Muscle of arm (tissue), 14 donors: ENCODE measurements at places on chromosomes 1 and 21.

DNA sequence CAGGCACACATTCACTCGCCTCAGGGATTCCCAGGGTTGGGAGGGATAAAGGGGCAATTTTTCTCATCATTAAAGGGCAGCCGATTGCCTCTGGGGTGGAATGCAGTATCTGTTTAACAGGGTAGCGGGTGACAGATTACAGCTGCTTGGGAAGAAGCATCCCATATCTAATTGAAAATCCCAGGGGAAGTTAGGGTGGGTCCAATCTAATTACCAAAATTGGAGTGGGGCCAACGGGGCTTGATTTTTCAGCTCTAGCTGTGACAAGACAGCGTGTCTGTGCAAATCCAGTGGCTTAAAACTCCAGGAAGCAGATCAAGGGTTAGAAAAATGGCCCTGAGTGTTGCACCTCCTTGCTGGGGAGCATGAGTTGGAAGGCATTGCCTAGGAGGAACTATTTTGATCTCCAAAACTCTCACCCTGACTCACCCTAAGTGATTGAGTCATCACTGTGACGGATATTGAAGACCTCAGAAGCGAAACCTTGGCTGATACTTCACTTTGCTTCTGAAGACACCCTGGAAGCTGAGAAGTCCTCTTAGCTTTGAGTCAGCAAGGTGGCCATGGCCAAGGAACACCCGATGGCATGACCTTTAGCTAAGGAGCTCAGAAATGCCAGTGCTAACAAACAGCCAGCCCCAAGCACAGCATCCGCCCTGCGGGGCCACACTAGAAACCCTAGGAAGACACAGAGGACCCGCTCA lies 46.0 kb downstream of the GRHL3 start:
- no peak for DNase-seq

DNA sequence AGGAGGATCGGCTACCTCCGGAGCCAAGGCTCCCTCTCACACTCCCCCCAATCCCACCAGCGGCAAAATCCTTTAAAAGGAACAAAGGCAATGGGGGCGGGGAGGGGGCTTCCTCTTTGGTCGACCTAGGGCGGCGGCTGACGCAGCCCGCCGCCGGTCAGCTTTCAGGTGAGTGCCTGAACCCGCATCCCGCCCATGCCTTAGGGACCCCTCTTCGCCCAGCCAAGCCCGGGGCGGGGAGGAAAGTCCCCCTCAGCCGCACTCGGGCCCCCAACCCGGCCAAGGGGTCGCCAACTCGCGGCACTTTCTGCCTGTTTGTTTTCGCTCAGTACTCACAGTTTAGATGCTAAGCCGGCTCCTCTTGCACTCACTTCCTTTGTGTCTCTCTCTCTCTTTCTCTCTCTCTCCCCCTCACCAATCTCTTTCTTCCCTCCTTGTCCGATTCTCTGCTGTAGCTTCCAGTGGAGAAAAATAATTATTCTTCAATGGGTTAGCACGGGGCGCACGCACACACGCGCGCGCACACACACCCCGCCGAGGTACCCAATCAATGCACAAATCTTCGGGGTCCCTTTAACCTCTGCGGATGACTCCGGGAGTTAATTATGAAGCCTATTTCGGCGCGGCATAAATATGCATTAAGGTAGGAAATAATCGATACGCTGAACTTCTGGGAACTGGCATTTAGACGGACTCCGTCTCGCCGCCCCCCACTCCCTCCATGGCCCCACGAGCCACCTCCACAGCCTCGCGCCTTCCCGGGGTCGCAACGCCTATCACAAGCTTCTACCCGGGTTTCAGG lies at the start of gene BLACAT1:
Gene BLACAT1, minus strand, starts transcription at position 465 of the 802 bp plus-strand sequence.
- no peak for DNase-seq

DNA sequence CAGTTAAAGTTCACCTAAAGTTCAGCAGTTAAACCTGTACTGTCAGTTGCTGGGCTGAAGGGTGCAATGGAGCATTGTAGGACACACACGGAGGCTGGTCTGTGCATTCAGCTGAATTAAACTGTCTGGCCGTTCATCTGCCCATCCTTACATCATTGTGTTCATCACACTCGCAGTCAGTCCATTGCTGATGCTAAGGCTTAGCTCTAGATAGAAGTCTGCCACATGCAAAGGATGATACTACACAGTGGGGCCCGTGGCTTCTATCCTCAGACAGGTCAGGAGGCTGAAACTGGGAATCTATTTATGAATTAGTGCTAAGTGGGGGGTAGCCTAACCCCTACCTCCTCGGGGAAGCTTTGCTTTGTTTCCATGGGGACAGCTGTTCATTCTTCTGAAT lies 60.4 kb downstream of the CNIH3 start:
- no peak for DNase-seq

DNA sequence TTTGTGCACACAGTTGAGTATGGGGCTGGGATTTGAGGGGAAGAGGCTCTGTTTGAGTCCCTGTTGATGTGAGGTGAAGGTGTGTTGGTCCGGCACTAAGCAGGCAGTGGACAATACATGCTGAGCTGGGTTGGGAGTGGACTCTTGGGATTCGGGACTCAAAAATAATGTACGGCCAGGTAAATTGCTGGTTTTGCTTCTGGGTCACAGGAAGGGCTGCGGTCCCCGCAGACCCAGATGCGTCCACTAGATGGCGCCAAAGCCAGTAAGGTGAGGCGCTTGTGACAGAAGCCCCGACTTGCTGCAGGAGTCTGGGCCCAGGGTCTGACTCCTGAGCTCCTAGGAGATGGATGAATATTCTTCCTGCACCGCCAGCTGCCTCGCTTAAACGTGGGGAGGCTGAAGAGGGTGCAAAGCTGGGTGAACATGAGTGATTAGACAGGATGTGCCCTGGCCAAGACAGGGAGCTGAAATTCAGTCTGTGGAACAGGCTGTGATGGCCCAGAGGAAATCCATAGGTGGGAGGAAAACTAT lies 61.4 kb downstream of the ACBD3 start:
- DNase-seq = peak; percentile 89

- peak; percentile 37 for DNase-seq
Observed at GRCh38 chr1:6554907-6555778, at the start of gene TAS1R1. Gene TAS1R1, plus strand, starts transcription at chr1:6555307. Its CDS starts 67 bp downstream, at chr1:6555374.

DNA sequence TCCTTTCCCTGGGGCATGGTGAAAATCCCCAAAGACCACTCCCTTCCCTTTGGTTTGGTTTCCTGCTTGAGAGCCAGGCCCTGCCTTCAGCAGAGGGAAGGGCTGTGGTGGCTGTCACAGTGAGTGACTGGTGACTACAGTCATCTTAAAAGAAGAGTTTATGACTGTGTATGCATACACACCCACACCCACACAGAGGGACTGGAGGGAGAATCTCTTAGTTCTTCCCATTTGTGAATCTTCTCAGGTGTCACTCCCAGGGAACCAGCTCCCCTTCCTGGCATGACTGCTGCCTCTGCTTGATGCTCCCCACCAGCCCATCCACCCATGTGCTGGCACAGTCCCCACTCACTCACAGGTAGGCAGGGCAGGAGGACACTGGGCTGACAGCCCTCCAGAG lies 3.9 kb upstream of the KCNA2 start:
- no peak for DNase-seq

DNA sequence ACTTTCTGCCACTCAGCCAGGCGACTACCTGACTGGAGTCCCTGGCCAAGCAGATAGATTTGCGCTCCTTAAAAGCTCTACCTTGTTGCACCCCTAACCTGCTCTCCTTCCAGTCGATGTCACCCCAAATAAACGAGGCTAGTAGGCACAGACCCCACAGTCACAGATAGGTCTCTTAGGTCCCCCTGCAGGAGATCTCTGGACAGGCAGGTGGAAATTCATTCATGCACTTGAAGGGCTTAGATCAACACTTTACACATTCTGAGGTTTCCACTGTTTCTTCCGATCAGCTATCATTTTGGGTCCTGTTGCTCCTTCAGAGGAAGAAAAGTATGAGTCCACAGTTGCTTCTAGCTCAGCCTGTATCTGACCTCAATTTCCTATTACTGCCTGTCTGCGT lies 272.6 kb upstream of the FMN2 start:
- no peak for DNase-seq

DNA sequence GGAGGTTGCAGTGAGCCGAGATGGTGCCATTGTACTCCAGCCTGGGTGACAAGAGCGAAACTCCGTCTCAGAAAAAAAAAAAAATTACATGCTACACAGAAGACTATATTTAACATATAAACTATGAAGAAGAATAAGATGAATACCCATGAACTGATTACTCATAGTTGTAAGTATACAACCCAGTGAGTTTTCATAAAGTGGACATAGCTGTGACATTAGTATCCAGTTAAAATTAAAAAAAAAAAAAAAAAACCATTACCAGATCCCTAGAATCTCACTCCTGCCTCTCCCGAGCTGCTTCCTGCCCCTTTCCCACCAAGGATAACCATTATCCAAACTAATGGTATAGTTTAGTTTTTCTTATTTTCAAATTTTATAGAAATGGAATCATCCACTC lies 37.4 kb downstream of the UBE4B start:
- no peak for DNase-seq

DNA sequence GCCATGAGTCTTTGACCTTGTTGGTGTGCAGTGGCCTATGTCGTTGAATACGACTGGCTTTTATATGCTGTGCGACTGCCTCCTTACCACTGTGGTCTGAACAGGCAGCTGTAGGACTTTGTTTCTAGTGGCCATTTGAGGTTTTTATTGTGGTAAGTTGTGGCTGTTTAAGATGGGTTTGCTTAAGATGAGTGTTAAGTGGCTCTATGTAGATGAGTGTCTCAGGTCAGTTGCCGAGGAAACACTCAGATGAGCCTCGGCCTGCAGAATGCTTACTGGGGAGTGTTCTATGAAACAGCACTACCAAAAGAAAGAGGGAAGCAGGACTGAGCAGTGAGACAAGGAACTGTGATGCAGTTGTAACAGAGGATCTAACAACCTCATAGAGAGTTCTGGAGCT lies 14.9 kb upstream of the CD1C start:
- DNase-seq = no peak

DNA sequence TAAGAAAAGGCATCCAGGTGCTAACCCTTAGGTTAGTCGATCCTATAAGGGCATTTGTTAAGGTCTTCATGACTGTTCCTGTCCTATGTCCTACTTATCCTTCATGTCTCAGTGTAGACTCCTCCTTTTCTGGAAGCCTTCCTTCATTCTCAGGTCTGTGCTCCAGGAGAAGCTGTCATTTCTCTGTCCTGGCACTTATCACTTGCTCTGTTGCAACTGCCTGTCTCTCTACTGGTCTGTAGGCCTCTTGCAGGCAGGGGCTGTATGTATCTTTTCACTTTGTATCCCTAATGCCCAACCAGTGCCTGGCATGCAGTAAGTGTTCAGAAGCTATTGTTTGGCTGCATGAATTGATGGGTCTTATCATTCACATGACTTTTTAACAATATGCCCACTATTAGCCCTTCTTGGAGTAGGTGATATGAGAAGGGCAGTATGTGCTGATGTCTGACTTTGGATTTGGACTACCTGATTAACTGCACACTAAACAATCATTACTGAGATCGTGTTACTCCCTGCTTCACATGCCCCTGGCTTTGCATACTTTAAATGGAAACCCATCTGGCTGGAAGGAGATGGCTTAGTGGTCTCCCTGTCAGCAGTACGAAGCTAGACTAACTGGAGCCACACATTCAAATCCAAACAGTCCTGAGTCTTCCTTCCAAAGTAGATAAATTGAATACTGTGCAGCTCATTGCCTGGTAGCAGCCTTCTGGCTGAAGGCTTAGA lies 88.8 kb downstream of the RGL1 start:
- DNase-seq = no peak

DNA sequence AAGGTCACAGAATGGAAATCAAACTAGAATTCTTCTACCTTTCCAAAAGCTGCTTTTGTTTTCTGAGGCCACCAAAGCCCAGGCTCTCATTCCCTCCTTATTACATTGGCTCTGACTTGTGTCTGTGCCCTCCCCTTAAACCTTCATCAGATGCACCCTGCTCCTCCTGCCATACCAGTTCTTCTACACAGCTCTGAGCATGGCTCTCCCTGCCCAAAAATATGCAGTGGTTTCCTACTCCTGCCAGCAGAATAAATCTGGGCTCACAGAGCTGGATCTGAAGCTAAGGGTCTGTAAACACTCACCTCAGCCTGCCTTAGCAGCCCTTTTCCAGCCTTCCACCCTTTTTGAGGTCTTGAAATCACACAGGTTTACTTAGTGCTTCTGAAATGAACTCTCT lies 55.0 kb downstream of the TTC3 start:
- no peak for DNase-seq

GRCh38 chr1:180859306-180859705 lies 53.4 kb upstream of the KIAA1614 start:
- no peak for DNase-seq

GRCh38 chr1:24348196-24348595 lies 29.0 kb downstream of the GRHL3 start:
- no peak for DNase-seq

DNA sequence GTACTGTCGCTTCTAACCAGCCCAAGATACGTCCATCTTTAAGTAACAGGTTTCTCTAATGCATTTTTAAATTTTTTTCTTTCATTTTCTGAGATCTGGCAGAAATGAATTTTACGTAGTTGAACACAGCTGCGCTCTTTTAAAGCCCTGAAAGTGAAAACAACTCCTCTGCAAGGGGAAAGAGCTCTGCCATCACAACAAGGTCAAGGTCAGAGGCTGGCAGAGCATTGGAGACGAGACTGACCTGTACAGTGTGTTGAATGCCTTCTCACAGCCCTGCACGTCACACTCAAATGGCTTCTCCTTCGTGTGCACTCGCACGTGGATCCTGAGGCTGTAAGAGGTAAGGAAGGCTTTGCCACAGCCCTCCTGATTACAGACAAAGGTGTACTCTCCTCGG lies 19.7 kb downstream of the MTF1 start:
- DNase-seq = no peak

DNA sequence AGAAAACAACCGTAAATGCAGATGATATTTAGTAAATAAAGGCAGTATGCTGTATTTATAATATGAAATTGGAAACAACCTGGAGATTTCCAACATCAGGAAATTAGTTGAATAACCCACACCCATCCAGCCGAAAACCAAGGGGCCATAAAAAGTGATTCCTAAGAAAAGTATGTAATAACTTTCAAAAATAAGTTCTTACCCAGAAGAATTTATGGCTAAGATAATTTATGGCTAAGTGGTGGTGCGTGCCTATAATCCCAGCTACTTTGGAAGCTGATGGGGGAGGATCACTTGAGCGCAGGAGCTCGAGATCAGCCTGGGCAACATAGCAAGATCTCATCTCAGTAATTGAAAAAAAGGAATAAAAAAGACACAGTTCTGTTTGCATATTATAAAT lies 43.2 kb downstream of the TMCO4 start:
- DNase-seq = no peak

GRCh38 chr1:68969441-68969840 lies 472.6 kb upstream of the DEPDC1 start:
- no peak for DNase-seq

DNA sequence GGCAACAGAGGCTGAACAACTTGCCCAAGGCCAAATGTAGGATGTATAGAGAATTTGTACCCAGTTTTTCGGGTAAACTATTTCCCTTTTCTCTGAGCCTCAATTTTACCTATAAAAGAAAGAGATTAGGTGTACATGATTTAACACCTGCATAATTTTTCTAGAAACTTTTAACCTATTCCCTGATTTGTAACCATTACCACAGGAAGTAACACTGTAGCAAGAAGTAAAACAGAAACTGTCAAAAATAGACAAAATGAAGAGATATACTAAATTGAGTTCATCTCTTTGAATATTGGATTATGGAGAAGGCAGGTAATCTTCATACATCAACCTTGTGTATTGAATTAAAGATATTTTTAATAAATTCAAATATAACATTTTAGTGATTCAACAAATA lies 136.2 kb downstream of the ZC3H11B start:
- DNase-seq = no peak

GRCh38 chr1:174447866-174448530 lies at the start of gene GPR52:
Gene GPR52, plus strand, starts transcription at chr1:174447964. Its CDS starts 148 bp downstream, at chr1:174448112.
- no peak for DNase-seq
